Liver (tissue), 10 donors: ENCODE measurements at places on chromosomes 7 and 10. TPM values are rescaled to one million over a fixed set of nuclear protein-coding genes. Genes with fewer than 3 reads are reported as not detected.

DNA sequence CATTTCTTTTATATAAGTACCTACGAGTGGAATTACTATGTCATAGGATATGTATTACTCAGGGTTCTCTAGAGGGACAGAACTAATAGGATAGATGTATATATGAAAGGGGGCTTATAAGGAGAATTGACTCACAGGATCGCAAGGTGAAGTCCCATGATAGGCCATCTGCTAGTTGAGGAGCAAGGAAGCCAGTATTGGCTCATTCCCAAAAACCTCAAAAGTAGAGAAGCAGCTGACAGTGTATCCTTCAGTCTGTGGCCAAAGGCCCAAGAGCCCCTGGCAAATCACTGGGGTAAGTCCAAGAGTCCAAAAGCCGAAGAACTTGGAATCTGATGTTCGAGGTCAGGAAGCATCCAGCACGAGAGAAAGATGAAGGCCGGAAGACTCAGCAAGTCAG lies 59.8 kb downstream of the GALNT17 start:
- no peak for DNase-seq
- H3K4me3 ChIP-seq, result no peak overlapping the region
- H3K27ac ChIP-seq, result no peak overlapping the region
- no peaks in the 10 kb centered on the region for H3K27me3 ChIP-seq
- no peaks in the 10 kb centered on the region for H3K4me1 ChIP-seq
- H3K36me3 ChIP-seq, result no peaks in the 10 kb centered on the region

DNA sequence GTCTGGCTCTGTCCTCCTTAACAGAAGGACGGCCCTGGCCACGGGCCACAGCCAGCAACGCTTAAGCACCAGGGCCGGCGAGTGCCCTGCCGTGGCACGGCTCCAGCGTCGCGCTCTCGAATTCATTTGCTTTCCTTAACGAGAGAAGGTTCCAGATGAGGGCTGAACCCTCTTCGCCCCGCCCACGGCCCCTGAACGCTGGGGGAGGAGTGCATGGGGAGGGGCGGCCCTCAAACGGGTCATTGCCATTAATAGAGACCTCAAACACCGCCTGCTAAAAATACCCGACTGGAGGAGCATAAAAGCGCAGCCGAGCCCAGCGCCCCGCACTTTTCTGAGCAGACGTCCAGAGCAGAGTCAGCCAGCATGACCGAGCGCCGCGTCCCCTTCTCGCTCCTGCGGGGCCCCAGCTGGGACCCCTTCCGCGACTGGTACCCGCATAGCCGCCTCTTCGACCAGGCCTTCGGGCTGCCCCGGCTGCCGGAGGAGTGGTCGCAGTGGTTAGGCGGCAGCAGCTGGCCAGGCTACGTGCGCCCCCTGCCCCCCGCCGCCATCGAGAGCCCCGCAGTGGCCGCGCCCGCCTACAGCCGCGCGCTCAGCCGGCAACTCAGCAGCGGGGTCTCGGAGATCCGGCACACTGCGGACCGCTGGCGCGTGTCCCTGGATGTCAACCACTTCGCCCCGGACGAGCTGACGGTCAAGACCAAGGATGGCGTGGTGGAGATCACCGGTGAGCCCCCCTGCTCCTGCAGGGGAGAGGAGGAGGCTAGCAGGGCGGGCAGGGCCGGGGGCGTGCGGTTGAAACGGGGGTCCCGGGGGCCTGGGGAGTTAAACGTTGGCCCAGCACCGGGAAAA lies at the start of gene HSPB1:
TSS of gene HSPB1 (plus strand) at position 327 of the 855 bp plus-strand sequence. CDS start at position 367, 40 bp downstream.
- H3K4me3 ChIP-seq, result peak within 1 kb of the TSS; percentile 73
- peak; percentile 84 for DNase-seq
- H3K36me3 ChIP-seq, result no peaks in the 10 kb centered on the region
- no peaks in the 10 kb centered on the region for H3K27me3 ChIP-seq
- H3K27ac ChIP-seq, result peak within 1 kb of the TSS; percentile 100

MYO1G gene
- 3.9 TPM for total RNA-seq

DNA sequence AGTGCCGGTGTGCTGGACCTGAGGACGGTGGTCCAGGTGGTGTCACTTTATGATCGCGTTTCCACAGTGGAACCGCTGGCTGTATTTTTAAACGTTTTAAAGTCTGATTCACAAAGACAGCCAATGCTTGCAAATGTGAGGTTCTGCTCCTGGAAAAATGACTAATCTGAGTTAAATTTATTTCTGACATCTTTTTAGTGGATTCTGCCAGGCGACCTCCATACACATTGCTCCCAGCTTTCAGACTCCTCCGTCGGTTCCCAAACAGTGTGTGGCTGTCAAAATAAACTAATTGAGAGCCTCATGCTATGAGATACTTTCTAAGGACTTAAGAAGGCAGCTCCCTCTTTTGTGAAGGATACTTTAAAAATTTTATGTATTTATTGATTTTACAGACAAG lies 12.7 kb upstream of the TTYH3 start:
- peaks cover 17% of the 10 kb centered on the region for H3K4me1 ChIP-seq
- no peak overlapping the region for H3K4me3 ChIP-seq
- H3K36me3 ChIP-seq, result no peaks in the 10 kb centered on the region
- no peak for DNase-seq

DNA sequence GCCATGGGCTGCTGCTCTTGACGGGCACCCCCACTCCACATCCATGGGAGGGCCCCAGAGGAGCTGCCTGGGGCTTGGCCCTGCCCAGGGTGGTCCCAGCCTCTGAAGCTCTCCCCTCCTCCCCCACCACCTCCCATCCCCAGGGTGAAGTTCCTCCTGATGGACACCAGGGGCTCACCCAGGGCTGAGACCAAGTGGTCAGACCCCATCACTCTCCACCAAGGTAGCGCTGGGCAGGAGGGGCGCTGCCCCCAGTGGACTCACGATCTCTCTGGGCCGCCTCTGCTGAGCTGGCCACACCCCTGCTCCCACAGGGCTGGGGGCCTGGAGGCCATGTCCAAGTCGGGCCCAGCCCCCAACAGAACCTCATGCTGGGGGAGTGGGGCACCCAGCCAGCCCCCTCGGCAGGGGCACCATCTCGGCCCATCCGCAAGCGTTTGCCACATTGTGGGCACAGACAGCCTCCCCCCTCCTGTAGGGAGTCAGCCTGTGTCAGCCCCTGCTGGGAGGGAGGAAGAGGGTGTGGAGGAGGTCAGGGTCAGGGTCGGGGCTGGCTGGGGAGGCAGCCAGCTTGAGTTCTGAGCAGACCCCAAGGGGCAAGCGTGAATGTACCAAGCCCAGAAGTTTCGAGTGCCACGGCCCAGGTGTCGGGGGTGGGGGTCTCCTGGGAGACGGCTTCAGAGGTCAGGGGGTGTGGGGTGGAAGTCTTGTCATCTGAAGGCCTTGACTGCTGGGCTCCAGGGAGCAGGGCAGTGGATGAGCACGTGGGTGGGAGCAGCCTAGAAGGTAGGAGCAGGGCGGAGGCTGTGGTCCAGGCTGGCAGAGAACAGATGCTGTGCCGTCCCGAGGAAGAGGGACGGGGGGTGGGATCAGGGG lies 2.8 kb downstream of the UPK3B start:
- H3K36me3 ChIP-seq, result no peaks in the 10 kb centered on the region
- H3K4me1 ChIP-seq, result peaks cover 7% of the 10 kb centered on the region
- H3K27me3 ChIP-seq, result no peaks in the 10 kb centered on the region
- H3K4me3 ChIP-seq, result no peak overlapping the region

MMRN2 gene
- 12.1 TPM for total RNA-seq

- H3K4me3 ChIP-seq, result peak overlapping the region; percentile 40
- peaks cover 16% of the 10 kb centered on the region for H3K4me1 ChIP-seq
- H3K27ac ChIP-seq, result peak overlapping the region; percentile 60
- H3K27me3 ChIP-seq, result no peaks in the 10 kb centered on the region
- H3K36me3 ChIP-seq, result no peaks in the 10 kb centered on the region
Measured at GRCh38 chr7:17301471-17302456, 3.3 kb downstream of the AHR start.

SEPHS1 gene
- total RNA-seq, result 21.9 TPM

HOXA11 gene
- not detected for total RNA-seq

H2BK1 gene
- total RNA-seq, result not detected
